Stimulated activated CD4-positive, alpha-beta T cell treated with anti-CD3 and anti-CD28 coated beads, TNF-alpha, amount 100 ng/mL, for 1 hour (primary cell): ENCODE measurements at places on chromosomes 5 and 9.

GRCh38 chr9:124054582-124055227, 43.1 kb downstream of the LHX2 start:
- DNase-seq = no peak

- no peak for DNase-seq
Measured at GRCh38 chr9:9410736-9411135, 1202.1 kb downstream of the PTPRD start.

DNA sequence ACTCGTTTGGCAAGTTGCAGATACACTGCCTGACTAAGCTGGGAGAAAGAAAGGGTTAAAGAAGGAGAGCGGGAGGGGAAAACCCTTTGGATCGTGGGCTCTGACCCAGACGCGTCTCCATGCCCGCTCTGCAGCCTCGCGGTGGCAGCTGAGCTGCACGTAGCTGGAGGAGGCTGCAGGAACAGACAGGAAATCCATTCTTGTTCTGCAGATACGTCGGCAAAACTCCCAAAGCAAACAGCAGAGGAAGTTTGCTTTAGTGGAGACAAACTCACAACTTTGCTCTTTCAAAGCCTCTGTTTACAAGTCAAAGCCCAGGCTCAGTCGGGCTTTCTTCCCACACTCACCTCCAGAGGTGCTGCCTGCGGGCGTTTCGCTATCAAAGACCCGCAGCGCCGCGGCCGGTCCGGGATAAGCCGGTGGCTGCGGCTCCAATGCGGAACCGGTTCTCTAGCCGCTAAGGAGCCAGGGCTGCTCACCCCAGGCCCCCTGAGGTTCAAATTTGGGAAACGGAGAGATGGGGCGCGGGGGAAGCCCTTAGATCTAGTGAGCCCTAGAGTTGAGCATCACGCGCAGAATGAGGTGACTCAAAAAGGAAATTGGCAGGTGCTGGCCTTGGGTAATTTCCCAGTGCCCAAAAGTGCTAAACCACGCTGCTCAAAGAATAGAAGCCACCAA, 60.7 kb downstream of the MAT2B start:
- no peak for DNase-seq

- no peak for DNase-seq
Measured at GRCh38 chr5:149801307-149801990, 71.3 kb downstream of the PPARGC1B start.

- DNase-seq = no peak
Measured at GRCh38 chr5:74626386-74627222, 13.9 kb downstream of the ENC1 start.

DNA sequence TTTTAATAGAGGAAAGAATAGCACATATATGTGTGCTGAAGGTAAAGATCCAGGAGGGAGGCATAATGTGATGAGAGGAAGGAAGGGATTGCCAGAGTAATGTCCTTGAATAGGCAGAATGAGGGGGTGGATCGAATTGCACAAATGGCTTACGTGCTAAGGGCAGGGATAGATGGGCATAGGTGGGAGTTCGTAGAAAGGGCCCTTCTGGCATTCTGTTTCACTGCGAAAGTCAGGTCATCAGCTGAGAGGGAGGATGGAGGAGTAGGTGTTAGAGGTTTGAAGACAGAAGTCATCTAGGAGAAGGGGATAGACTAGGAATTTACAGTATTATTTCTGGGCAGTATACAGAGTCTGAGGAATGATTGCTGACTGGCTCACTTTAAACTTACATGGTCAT, 32.1 kb downstream of the CNOT6 start:
- DNase-seq = no peak

DNA sequence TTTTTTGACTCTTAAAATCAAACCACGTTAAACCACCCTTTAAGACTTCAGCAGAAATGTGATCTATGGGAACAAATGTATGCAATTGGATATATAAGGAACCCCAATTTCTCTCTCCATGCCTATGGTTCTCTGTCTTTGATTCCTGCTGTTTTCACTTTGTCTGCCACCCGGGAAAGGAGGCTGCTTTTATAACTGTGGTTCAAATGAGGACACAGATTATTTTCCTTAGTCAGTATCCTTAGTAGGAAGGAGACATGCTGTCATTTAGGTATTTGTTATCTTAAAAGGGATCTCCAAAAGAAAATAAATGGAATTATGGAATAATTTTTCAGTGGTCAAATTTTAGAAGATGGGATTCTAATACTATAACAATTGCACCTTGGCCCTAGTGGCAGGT, 176.1 kb upstream of the NREP start:
- DNase-seq = no peak

DNA sequence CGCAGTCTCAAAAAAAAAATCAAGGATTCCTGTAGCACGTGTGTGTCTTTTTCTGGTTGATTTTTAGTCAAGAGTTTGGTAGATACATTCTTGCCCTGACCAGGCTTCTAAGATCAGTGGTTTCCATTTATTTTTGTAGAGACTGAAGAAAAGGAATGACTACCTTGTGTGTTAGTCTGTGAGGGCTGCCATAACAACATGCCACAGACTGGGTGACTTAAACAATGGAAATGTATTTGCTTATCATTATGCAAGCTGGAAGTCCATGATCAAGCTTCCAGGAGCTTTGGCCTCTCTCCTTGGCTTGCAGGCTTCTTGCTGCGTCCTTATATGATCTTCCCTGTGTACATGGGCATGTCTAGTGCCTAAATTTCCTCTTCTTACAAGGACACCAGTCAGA, 127.0 kb downstream of the CCDC192 start:
- no peak for DNase-seq

- no peak for DNase-seq
Measured at GRCh38 chr9:128523199-128523925, 18.8 kb downstream of the GLE1 start.

- DNase-seq = no peak
Measured at GRCh38 chr9:74501570-74501969, 4.4 kb downstream of the RORB start.

- no peak for DNase-seq
Measured at GRCh38 chr5:171675511-171675910, 110.1 kb upstream of the SMIM23 start.

GRCh38 chr5:102789469-102789868, 34.4 kb downstream of the PAM start:
- no peak for DNase-seq

- DNase-seq = no peak
Measured at GRCh38 chr5:122458278-122458872, 146.3 kb downstream of the SNCAIP start.

DNA sequence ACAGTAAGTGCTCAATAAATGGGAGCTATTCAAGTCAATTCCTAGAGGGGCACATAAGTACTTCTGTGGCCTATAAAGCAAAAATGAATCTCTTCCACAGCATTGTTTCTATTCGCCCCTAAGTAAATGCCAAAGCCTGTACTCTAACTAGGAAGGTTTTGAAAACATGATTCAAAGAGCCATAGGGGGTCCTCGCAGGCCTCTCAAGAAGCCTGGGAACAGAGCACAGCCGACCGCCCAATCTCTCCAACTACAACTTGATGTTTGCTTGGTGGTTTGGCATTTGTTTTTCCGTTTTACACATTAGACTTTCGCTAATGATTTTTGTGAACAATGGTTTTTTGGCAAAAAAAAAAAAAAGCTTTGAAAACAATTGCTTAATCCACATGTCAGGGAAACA, 19.4 kb downstream of the EFNA5 start:
- no peak for DNase-seq

DNA sequence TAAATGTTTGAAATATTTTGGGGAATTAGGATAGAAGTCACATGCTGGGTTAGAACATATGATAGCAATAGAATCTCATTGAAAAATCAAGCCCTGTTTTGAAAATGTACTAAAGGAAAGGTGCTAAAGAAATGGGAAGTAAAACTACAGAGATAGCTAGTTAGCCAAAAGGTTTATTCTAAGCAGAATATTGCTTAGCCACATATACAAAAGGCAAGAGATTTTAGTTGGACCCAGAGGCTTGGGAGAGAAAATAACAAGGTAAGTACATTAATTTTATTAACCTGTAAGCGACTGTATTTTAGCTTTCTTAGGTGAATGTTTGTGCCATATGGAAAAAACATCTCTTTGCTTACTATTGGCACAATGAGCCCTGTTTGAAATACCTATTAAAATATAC, 108.3 kb downstream of the RPS23 start:
- no peak for DNase-seq

GRCh38 chr5:107303171-107303968, 367.4 kb downstream of the EFNA5 start:
- no peak for DNase-seq

DNA sequence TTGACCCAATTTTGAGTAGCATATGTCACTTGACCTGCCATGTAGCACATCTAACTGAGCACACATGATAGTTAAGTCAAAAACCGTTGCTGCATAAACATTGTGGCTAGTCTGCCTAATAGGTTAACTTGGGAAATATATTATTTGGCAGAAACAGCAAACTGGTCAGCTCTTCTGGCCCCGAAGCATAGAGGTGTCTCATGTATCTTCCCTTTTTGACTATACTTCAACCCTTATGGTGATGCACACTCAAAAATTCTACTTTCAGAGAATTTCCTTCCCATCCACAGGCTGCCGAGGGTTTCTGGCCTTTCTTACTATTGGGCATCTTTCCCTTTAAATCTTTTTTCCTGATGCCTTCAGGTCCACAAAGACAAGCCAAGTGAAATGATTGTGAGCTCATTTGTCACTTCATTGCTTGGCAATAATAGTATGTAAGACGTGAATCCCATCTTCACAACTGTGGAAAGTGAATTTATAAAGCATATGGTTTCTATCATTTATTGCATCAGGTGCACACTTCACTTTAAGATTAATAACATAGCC, 41.2 kb downstream of the MOCS2 start:
- DNase-seq = no peak

GRCh38 chr5:136350343-136350742, 15.0 kb downstream of the TRPC7 start:
- DNase-seq = no peak

DNA sequence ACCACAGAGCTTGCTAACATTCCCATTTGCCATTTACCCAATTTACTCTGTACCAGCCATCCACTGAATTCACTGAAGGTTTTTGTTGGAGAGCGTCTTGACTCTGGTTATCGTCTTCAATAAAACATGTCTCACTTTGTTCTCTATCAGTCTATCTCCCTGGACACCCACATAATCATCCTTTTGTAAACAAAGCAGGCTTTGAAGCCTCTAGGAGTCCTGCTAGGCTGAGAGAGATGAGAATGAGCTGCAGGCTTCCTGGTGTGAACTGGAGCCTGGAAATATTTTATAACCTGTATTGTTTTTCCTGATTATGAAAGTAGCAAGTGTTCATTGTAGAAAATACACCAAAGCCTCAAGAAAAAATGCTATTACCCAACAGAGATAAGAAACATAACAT, 140.6 kb upstream of the ZNF366 start:
- DNase-seq = no peak

GRCh38 chr5:160096178-160096577, 23.1 kb downstream of the PWWP2A start:
- DNase-seq = no peak

GRCh38 chr9:121711281-121711680, 59.8 kb downstream of the DAB2IP start:
- DNase-seq = no peak

DNA sequence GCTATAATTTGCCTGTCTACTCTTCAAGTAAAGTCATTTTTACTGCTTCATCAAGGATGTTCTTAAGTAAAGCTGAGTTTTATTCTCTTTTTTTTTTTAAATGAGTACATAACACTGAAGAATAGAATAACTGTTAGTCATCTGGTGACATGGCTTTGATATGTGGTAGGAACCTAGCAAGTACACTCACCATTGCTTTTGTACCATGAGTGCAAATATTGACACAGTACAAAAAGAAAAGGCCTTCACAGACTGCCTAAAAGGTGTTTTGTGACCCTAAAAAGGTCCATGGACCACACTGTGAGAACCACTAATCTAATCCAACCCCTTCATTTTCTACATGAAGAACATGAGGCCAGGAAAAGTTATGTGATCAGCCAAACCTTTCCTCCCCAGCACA, 55.0 kb downstream of the ECPAS start:
- no peak for DNase-seq

- no peak for DNase-seq
Measured at GRCh38 chr9:96141666-96142065, 160.3 kb downstream of the HSD17B3 start.

DNA sequence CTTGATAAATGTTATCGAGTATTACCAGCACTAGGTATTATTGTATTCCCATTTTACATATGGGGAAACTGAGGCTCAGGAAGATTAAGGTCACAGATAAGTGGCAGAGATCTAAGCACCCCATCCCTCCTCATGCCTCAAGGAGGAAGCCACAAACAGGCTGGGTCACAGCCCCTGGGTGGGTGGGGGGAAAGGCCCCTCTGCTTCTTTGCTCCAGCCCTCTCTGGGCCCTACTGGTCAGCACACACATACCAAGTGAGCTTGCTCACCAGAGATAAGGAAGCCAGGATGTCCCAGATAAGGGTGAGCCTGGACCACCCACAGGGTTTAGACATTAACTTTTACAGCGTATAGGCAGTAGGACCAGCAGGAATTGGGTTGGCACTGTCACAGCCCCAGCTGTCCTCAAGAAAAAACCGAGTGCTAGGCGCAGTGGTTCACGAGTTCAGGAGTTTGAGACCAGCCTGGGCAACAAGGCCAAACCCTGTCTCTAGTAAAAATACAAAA, 45.3 kb downstream of the STK10 start:
- DNase-seq = no peak

DNA sequence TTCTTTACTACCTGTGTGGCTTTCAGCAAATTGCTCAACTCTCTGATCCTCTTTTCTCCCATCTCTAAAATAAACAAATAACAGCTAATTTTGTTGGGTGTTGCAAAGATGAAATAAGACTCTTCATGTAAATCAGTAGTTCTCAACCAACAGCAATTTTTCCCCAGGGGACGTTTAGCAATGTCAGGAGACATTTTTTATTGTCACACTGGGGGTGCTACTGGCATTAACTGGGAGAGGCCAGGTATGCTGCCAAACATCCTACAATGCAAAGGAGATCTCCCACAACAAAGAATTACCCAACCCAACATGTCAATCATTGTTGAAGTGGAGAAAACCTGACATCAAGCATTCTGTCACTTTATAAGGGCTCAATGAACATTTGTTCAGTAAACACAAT, 19.7 kb downstream of the ADRA1B start:
- DNase-seq = no peak

GRCh38 chr9:93266521-93267001, 82.6 kb downstream of the WNK2 start:
- DNase-seq = no peak

DNA sequence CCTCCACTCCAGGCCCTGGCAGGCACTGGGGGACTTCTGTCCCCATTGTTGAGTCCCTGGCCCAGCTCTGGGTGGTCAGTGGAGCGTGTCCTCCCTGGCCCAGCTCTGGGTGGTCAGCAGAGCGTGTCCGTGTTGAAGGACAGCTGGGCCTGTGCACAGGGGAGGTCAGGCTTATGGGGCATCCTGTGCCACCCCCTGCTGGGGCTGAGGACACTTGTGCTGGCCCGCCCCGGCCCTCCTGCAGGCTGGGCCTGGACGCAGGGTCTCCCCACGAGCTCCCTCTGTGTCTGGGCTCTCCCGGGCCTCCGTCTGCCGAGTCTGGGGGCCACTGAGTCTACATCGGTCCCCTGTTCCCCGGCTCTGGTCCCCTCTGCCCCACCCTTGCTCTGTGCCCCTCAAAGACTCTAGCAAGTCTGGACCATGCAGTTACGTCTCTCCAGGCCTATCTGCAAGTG, 11.5 kb upstream of the CLIC3 start:
- no peak for DNase-seq

- DNase-seq = no peak
Measured at GRCh38 chr5:66608501-66608900, 12.3 kb downstream of the MAST4 start.

- no peak for DNase-seq
Measured at GRCh38 chr9:128001779-128002298, 21.1 kb upstream of the EEIG1 start.

- no peak for DNase-seq
Measured at GRCh38 chr9:34563262-34563661, 26.3 kb downstream of the CNTFR start.
